T-cell (primary cell): ENCODE measurements at places on chromosomes 12 and 14. TPM values are rescaled to one million over a fixed set of nuclear protein-coding genes. Genes with fewer than 3 reads are reported as not detected.

Gene KCNC2
- total RNA-seq, result not detected

Gene AQP2
- not detected for total RNA-seq

Gene TAS2R9
- not detected for total RNA-seq

Gene GZMB
- 3.5 TPM for total RNA-seq

Gene CMA1
- total RNA-seq, result not detected

Gene BDKRB1
- not detected for total RNA-seq

Gene ANP32D
- not detected for total RNA-seq

Gene CPNE8
- total RNA-seq, result 6.1 TPM
